Panc1 (cell line): ENCODE measurements at places on chromosomes 7 and 10.

- no peak for DNase-seq
Observed at GRCh38 chr7:100965723-100966541, 3.4 kb upstream of the MUC12 start.

DNA sequence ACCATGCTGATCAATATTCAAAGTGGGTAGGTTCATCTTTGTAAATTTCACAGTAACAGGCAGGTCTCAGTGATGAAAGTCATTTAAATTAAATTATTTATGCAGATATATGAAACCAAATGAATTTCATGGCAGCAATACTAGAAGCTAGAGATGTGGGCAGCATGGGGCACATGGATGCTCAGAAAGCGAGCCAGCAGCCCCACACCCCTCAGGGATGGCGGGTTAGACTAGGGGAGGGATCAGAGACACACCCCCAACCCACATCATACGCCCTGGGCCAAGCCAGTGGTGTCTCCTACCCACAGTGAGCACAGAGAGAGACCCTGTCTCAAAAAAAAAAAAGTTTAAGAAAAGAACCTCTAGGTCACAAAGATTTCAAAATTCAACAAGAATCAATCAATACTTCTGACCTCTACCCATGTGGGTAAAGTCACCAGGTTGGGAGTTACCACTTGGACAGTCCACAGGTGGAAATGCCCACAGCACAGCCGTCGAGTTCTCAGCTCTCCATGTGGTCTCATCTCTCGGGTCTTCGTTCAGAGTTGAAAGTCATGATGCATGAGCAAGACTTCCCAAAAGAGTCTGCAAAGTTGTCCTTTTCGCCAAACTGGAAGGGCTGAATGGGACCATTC is 79.3 kb upstream of the PPP2R2D start:
- no peak for DNase-seq

GRCh38 chr7:693280-693679 is 33.2 kb upstream of the DNAAF5 start:
- no peak for DNase-seq

GRCh38 chr7:55325371-55325792 is 39.8 kb upstream of the LANCL2 start:
- no peak for DNase-seq

GRCh38 chr7:106169821-106170610 is 57.9 kb upstream of the SYPL1 start:
- no peak for DNase-seq
